ENCODE measurements at places on chromosomes 3 and 15. TPM values are rescaled to one million over a fixed set of nuclear protein-coding genes. Genes with fewer than 3 reads are reported as not detected.

DNA sequence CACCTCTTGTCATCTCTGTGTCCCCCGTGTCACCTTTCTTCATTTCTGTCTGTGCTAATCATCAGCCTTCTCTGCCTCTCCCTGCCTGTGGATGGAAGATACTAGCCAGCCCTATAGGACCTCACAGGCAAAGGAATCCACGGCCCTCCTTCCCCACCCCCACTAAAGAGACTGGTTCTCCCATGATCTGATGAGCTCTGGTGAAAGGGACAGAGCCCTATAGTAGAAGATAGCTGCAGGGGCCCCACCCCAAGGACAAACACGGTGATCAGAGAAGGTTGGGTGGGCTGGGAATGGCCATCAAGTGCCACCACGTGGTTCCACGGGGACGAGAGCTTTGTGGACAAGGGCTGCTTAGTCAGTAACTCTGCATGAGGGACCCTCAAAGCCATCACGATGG lies 27.8 kb upstream of the RASA2 start:
- no peak for DNase-seq
- H3K27me3 ChIP-seq, result no peaks in the 10 kb centered on the region
- H3K27ac ChIP-seq, result no peak overlapping the region
- peaks cover 16% of the 10 kb centered on the region for H3K4me1 ChIP-seq
- no peaks in the 10 kb centered on the region for H3K36me3 ChIP-seq

- peak; percentile 80 for DNase-seq
- peaks cover 67% of the 10 kb centered on the region for H3K4me1 ChIP-seq
- peak overlapping the region; percentile 11 for H3K4me3 ChIP-seq
- H3K36me3 ChIP-seq, result no peaks in the 10 kb centered on the region
- no peaks in the 10 kb centered on the region for H3K27me3 ChIP-seq
- H3K27ac ChIP-seq, result peak overlapping the region; percentile 79
These were observed 28.7 kb downstream of the CMTM7 start for GRCh38 chr3:32420126-32421038.

DNA sequence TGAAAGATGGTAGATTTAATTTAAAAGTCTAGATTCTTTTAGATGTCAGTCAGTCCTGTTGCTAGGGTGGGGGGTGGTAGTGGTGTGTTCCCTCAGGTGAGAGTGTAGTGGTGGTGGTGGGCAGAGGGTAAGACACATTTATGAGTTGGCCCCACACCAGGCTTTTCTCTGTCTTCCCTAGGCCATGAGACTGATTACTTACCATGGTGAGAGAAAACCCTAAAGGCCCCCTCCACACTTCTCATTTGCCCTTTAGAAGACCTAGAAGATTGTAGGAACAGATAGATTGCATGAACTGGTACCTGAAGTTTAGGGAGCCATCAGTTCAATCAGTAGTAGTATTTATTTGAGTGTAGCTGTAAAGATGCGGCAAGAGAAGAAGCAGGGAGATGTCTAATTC lies 20.9 kb downstream of the FNDC3B start:
- no peak overlapping the region for H3K4me3 ChIP-seq
- H3K4me1 ChIP-seq, result peaks cover 19% of the 10 kb centered on the region
- no peak for DNase-seq
- no peaks in the 10 kb centered on the region for H3K27me3 ChIP-seq
- H3K36me3 ChIP-seq, result no peaks in the 10 kb centered on the region

DNA sequence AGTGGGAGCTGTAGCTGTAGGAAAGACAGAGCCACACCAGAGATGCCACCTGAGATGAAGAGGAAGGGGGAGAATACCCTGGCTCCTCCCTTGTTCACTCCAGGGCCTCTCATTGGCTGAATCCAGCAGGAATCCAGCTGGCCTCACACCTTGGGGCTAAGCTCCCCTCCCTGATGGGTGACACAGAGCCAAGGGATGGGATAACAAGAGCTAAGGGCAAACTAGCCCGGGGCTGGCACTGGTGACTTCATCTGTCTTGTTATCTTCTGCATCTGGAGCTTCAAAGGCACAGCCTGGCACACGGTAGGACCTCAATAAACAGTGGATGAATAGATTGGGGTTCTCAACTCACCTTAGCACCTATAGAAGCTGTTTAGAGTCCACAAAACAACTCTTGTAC lies 13.8 kb upstream of the GATA2 start:
- no peak for DNase-seq
- no peaks in the 10 kb centered on the region for H3K36me3 ChIP-seq
- H3K4me1 ChIP-seq, result no peaks in the 10 kb centered on the region

Gene PRR20G
- not detected for total RNA-seq

Gene ISL2
- total RNA-seq, result 0.22 TPM
